ENCODE measurements at places on chromosomes 7 and 10.

GRCh38 chr7:67807826-67808225, 811.2 kb downstream of the TYW1 start:
- DNase-seq = no peak

DNA sequence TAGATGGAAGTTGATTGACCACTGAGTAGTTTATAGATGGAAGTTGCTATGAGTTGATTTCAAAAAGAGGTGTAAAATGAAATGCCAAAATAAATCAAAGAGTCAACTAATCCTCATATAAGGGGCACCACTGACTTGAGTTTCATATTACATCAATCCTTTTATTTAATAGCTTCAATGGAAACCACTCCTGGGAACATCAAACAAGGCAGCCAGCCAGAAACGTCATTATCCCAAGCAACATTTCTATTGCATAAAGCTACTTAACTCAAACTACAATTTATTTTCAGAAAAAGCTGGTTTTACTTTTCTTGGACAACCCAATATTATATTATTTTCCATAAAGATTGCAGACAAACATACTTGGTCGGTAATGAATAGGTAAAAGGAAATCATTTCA, 162.1 kb downstream of the TSPAN12 start:
- no peak for DNase-seq

GRCh38 chr7:11642841-11643240, 189.2 kb downstream of the THSD7A start:
- DNase-seq = no peak

DNA sequence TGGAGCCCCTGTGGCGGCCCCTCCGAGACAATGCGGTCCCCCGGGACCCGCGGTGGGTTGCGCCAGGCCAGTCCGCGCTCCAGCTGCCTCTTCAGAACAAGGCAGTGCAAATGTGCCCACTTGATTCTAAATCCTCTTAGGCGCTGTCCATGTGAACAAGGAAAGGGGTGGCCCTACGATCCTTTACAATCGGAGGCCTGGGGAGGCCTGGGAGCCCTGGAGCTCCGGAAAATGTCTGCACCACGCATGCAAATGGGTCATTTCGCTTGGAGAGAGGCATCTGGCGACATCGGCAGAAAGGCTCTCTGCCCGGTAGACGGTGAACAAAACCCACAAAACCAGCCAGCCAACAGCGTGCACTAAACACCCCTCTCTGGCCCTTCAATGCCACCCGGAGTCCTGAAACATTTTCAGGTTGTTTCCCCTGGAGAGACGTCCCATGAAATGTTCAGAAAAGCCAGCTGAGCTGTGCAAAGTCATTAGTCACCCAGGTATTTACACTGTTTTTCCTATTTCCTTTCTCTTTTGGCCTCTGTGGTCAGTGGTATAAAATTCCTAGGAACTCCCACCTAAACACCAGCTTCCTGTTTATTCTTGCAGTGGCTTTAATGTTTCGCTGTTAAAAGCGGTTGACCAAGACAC, 102.8 kb upstream of the ZNF438 start:
- DNase-seq = peak; percentile 68

DNA sequence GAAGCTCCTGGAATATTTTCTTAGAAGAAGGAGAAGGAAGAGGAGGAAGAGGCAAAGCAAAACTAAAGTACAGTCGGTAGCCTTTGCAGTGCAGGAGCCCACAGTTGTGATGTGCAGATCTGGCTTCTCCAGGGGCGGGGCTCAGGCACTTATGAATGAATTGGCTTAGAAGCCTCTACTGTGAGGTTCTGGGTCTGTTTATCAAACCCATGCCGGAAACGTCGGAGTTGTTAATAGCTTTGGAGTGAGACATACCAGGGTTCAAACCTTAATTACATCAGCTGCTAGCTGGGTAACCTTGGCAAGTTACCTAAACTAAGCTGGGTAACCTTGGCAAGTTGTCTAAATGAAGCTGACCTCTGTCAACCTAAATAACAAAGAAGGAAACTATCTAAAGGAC, 89.3 kb upstream of the PITRM1 start:
- DNase-seq = no peak

GRCh38 chr7:28137463-28137862, 43.1 kb downstream of the JAZF1 start:
- no peak for DNase-seq

DNA sequence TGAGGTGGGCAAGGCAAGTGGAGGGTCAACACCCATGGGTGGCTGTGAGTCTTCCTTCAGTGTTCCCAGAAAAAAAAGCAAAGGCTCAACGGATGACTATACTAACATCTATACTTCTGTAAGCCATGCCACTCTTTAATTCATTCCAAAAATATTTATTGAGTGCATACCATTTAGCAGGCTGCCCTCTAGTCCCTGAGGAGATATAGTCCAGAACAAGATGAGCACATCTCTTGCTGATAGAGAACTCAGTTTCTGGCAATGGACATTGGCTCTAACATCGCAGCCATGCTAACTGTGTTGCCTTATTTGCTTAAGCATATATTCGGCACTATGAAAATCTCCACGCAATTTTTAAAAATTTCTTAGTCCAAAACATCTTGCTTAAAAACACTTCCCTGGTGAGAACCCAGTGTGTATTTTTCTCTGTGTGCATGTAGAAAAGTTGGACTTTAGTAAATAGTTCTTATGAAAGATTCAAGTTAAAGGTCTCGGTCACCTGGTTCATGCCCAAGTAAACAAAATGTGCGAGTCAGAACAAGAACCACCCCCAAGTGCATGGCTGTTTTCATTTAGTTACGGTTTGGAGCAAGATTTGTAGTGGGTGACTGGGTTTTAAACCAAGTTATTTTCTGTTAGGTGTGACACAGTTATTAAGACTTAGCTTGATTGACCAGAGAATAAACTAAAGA, 69.8 kb downstream of the MET start:
- DNase-seq = no peak

DNA sequence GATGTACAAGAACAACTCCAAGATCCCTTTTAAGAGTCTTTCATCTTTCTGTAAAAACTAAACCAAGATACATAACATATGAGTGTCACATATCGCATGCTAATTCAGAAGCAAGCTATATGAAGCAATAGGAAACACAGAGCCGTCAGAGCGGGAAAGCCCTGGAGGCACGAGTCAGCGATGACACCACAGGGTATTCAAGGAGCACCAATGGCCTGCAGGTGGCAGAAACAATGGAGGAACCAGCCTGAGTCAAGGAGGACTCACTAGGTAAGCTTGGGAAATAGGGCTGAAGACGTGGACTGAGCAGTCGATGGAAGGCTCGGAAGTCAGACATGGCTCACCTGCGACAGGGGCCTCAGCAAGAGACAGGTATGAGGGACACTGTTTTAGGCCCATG, 214.4 kb downstream of the FAM107B start:
- DNase-seq = no peak

- DNase-seq = no peak
These were observed 11.1 kb upstream of the TCF7L2 start for GRCh38 chr10:112938808-112939482.

GRCh38 chr7:36958111-36958733, 233.9 kb upstream of the AOAH start:
- no peak for DNase-seq

GRCh38 chr7:1912593-1913465, 242.8 kb downstream of the ELFN1 start:
- no peak for DNase-seq

GRCh38 chr7:143351060-143351459, 11.5 kb downstream of the FAM131B start:
- no peak for DNase-seq

- no peak for DNase-seq
These were observed at the start of gene CDK6 for GRCh38 chr7:92836489-92836999. CDK6 (minus strand) TSS chr7:92836573; CDS start chr7:92833323, 3,250 bp downstream.

- DNase-seq = no peak
These were observed 114.4 kb upstream of the GLI3 start for GRCh38 chr7:42351316-42351935.

DNA sequence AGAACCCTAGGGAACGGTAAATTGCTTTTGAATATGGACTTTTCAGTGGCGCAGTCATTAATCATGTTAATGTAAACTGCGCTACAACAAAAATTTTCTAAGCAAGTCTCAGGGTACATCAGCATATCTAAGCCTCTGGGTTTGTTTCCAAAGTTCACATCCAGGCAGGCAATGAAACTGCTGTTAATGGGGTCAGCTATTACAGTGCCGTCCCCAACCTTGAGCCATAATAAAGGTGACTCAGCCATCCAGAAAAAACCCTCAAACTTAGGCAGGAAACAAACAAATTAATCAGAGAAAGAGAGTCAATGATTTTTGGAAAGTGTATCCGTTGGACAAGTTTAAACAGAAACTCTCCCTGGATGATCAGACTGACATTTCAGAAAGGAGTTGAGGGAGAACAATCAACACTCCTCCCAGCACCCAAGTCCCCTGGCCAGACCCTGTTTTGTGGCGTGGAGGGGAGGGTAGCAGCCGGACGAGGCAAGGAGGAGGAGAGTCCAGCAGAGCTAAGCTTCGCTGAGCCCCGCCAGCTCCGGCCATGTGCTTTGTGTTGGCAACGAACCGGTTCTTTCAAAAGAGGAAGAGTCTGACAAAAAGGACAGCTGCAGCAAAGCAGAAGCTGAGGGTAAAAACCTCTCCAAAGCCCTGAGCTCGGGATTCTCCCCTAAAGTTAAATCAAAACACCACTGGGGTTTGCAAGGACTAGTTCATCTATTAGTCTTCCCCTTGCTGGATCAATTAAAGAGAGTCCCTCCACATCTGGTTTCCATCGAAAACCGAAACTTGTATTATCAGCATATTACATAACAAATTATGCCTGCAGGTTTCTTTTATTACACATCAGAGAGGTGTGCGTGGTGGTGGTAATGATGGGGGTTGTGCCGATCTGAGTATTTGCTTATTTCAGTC, 3.6 kb downstream of the FAM53B start:
- DNase-seq = peak; percentile 49

DNA sequence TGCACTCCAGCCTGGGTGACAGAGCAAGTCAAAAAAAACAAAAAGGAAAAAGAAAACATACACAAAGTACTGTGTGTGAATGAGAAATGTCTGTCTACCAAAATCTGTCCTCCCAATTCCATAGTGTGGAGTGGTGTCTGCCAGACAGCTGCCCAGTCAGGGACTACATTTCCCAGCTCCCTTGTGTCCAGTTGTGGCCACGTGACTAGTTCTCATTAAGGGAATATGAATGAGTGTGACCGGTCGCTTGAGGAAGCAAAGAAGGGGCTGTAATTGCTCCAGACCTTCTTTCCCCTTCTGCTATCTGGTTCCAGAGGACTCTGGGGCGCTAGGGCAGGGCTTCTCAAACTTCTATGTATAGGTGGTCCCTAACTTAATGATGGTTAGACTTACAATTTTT, 204.1 kb downstream of the PHTF2 start:
- DNase-seq = no peak

DNA sequence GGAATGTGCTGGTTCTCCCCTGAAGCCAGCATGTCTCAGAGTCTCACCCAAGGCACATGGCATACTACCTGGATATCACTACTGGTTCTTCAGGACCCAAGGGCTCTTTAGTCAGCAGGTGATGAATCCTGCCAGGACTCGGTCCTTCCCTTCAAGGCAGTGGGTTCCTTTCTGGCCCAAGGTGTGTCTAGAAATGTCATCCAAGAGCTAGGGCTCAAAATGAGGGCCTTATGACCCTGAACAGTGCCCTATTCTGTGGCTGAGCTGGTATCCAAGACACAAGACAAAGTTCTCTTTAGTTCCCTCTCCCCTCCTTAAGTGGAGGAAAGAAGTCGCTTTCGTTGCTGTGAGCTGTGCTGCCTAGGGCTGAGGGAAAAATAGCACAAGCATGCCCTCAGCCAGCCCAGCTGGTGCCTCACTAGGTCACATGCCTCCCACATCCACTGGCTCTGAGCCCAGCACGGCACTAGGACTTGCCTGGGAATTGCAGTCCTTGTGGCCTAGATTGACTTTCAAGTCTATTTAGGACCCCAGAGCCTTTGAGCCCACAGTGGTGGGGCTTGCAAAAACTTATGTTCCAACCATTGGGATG, 106.0 kb downstream of the BMS1 start:
- DNase-seq = no peak

DNA sequence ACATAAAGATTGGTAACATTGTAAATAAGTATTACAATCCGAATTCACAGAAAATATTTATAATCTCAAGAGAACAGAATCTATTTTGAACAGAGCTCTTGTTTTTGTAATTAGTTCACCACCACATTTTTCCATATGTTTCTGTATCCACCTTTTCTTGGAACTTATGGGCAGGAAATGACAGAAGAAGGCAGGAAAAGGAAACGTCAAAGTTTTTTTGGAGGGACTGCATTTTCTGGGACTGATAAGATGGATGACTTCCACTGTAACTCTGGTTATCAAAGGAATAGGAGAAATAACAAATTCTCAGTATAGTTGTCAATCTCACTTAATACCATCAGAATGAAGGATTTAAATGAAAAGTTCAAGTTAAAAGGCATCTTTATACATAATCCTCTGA, 75.1 kb upstream of the SMNDC1 start:
- DNase-seq = no peak

- DNase-seq = no peak
These were observed 122.8 kb downstream of the KAT6B start for GRCh38 chr10:74949034-74949832.

GRCh38 chr10:71432101-71432905, 35.6 kb downstream of the CDH23 start:
- no peak for DNase-seq

DNA sequence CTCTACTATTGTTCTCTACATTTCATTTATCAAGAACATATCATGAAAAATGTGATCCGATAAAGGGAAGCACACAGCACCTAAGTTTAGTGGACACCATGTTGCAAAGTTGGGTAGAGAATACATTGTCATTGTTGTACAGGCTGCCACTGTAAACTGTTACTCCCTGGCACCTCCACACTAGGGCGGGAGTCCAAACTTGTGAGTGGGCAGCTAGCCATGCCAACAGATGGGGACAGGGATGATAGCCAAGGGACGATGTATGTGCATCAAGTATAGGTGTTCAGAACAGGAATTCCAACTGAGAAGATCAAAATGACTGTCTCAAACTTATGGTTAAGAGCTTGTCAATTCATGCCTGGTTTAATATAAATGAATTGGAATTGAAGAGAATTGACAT, 31.1 kb upstream of the COMMD3 start:
- no peak for DNase-seq

DNA sequence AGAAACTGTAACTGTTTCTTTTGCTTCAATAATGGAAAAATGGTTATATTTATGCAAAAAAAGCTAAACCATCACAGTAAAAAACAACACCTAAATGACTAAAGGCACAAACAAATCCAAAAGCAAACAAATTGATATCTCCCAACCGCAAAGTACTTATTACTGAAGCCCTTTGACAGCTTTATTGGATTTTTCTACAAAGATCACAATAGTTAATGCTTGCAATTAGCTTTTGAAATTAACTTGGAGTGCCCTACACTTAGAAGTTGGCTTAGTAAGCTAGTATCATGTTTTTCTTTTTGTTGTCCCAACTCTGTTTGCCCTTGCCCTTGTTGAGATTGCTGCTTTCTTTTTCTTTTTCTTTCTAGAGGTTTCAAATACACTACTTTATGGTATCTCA, 257.5 kb downstream of the INHBA start:
- no peak for DNase-seq

- no peak for DNase-seq
These were observed 29.3 kb upstream of the PRKAR1B start for GRCh38 chr7:756231-756927.

- no peak for DNase-seq
These were observed 607.6 kb upstream of the DPP6 start for GRCh38 chr7:153444641-153445040.

- no peak for DNase-seq
These were observed 832.1 kb downstream of the SORCS3 start for GRCh38 chr10:105473170-105473569.

- no peak for DNase-seq
These were observed 1.3 kb upstream of the PRKAG2 start for GRCh38 chr7:151877911-151878835.

All from substantia nigra (tissue), 51 donors.